ENCODE measurements at places on chromosomes 4 and X. TPM values are rescaled to one million over a fixed set of nuclear protein-coding genes. Genes with fewer than 3 reads are reported as not detected.

RAB39B gene
- 5.5 TPM for total RNA-seq

SEPTIN6 gene
- total RNA-seq: 15.3 TPM

GABRA4 gene
- 1.1 TPM for total RNA-seq

UTP3 gene
- 15.6 TPM for total RNA-seq

TMSB4X gene
- 16,491 TPM for total RNA-seq

PALLD gene
- 26.4 TPM for total RNA-seq

TLR6 gene
- total RNA-seq: 8.1 TPM

CXorf51B gene
- total RNA-seq: not detected

UGT2A1 gene
- not detected for total RNA-seq

HPGD gene
- 1.3 TPM for total RNA-seq

CFAP47 gene
- total RNA-seq: 0.26 TPM

IL2RG gene
- total RNA-seq: 1.4 TPM

KANTR gene
- 4.4 TPM for total RNA-seq

CXCL8 gene
- not detected for total RNA-seq

GAGE12E gene
- not detected for total RNA-seq

FRMPD4 gene
- total RNA-seq: 0.48 TPM

PLAC8 gene
- total RNA-seq: 6.7 TPM

CPXCR1 gene
- not detected for total RNA-seq

CXCL5 gene
- total RNA-seq: not detected

MGAT4D gene
- total RNA-seq: not detected

ARHGAP36 gene
- not detected for total RNA-seq

SFRP2 gene
- not detected for total RNA-seq

PPP1R2C gene
- not detected for total RNA-seq

PRRG3 gene
- not detected for total RNA-seq

ERVMER34-1 gene
- not detected for total RNA-seq

All from A172 (cell line).